ENCODE measurements at places on chromosomes 5 and 9.

- DNase-seq, result no peak
These were observed 9.3 kb downstream of the SLC46A2 start for GRCh38 chr9:112881331-112881730.

DNA sequence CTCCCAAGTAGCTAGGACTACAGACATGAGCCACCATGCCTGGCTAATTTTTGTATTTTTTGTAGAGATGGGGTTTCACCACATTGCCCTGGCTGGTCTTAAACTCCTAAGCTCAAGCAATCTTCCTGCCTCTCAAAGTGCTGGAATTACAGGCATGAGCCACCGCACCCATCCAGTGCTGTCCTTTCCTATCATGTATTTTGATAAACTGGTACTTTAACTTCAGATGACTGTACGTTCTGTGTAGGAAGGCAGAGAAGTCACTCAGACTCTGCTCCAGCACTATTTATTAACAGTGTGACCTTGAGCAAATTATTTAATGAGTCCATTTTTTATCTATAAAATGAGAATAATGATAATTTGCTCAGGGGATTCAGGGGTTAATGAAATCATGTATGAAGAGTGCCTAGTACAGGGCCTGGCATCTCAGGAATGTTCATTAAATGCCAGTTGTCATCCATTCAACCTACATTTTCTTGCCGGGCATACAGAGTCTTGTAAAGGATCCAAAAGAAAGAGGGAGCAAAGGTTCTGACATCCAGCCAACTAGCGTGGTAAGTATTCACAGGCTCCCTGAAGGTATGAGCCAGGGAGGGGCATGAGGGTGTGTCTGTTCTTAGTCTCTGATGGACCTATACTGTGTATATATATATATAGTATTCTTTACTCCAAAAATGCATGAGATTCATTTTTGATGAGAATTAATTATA, 201.9 kb downstream of the PBX3 start:
- no peak for DNase-seq

- DNase-seq, result no peak
These were observed 749 bp downstream of the SOWAHA start for GRCh38 chr5:132813599-132814502.

DNA sequence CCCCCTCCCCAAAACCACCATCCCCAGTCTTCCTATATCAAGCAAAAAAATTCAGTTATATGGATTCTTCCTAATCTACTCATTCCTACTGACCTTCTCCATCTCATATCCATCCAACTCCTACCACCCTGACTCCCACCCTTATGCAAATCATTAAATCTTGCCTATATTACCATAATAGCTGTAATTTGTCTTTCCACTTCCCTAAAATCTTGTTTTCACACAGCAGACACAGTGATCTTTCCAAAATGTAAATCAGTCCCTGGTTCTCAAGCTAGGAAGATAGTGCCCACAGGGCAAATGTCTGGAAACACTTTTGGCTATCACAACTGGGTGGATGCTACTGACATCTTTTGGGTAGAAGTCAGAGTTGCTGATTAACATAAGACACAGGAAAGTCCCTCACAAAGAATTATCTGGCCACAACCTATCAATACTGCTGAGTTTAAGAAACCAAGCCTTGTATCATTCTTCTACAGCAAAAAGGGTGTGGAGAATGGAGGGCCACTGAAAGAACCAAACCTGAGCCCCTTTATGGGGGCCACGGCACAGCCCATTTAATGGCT, 1.4 kb downstream of the SRA1 start:
- no peak for DNase-seq

DNA sequence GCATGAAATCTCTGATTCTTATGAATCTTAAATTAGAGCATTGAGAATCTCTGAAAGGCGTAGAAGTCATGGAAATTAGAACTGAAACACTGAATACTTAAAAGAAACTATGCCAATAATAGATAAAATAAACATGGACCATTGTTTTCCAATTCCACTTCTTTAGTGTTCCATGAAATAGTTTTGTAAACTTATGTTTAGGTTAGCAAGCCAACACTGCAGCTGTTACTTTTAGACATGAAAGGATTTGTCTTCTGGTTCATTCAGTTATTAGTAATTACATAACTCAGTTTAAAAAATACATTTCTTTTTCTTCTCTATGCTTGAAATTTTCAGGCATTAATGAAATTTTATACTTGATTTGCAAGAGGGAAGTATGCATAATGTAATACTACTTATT, 733.4 kb upstream of the NUDT12 start:
- no peak for DNase-seq

DNA sequence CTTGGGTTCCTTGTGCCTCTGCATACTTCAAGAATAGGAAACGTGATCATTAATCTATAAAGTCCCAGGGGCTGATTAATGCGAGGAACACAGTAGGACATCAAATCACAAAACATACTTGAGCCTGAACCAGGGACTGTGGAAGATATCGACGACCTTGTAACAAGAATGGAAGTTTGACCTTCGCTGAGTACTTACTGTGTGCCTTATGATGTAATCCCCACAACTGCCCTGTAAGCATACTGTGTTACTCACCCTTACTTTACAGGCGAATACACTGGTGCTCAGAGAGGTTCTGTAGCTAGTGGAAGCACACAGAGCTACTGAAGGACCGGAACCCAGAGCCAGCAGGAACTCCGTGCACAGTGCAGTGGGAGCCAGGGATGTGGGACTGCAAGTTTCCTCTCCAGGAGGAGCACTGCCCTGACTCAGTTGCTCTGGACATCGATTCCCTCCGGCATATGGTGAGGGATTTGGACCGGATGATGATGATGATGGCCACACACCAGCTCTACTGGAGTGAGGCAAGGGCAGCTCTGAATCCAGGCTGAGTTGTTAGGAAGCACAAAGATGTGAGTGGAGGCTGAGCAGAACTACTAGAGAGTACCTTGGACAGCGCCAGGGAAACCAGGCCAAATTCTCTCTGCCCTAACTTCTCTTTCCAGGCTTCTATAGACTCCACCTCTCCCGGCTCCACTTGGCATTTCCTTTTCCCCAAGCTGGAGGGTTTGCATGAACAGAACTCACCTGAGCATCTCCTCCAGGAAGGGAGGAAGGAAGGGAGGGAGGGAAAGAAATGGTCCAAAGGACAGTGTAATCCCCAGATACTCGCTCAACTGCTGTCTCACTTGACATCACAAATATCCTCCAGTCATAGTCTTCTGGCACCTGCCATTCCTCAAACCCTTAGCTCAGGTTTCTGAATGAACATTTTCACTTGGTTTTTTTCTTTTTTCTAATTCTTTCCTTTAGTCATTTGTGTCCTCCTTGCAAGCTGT, 1.5 kb upstream of the GABBR2 start:
- DNase-seq, result no peak

DNA sequence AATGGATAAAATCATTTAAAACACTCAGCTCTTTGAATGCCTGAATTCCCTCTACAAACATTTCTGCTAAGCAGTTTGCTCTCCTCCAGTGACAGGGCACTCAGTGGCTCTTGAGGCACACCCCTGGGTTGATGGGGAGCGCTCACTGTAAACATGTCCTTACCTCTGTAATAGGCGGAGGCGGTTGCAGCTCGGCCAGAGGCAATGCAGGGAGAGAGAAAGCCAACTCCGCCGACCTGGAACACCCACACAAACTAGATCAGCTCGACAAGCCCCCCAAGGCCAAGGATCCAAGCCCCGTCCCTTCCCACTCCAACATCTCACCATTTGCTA, 329 bp downstream of the CDC23 start:
- no peak for DNase-seq

- DNase-seq, result no peak
These were observed 57.9 kb downstream of the PBX3 start for GRCh38 chr9:125805057-125805456.

DNA sequence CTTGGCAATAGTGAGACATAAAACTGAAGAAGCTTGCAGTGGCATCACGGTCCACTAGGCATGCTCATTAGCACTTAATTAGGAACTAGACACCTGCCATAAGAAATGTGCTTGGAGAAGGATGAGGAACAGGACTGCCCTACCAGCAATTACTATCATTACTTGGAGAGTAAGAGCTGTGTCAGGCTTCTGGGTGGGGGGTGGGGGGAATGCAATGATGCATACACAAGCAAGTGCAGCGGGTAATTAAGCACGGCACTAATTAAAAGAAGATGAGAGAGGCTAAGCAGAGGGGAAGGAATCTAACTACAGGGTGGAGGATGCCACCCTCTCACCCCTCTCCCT, 53.1 kb downstream of the TLE1 start:
- no peak for DNase-seq

DNA sequence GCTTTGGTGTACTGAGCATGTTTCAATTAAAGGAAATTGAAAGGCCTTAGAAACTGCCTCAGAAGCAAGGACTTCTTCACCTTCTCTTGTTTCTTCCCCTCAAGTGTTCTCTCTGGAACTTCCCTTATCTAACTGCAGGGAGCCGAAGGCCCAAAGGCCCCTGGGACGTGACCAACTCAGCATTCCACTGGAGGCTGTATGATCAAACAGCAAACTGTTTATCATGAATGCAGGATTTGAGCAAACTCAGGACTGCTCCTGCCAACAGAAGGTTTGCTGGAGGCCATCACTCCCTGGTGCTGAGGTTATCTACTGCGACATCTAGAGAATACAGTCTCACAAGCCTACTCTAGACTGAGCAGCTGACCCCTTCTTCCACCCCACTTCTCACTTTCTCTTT, 4.8 kb upstream of the CDH10 start:
- no peak for DNase-seq

GRCh38 chr5:52808316-52808901, 20.7 kb downstream of the ITGA1 start:
- DNase-seq, result no peak

DNA sequence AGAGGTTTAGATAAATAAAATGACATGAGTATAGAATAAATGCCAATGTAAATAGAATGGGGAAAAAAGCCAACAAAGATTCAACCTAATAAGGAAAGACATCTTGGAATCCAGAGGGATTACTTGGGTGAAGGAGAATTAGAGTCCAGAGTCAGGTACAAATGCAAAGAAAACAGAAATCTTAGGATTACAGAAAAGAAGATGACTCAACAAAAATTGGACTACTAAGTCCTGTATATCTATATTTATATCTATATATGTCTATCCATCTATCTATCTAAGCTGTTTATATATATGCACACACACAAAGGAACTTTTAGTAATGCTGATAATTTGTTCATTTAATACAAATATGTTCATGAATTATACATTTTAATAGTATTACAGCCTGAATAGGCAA, 27.6 kb downstream of the FAM174A start:
- no peak for DNase-seq

DNA sequence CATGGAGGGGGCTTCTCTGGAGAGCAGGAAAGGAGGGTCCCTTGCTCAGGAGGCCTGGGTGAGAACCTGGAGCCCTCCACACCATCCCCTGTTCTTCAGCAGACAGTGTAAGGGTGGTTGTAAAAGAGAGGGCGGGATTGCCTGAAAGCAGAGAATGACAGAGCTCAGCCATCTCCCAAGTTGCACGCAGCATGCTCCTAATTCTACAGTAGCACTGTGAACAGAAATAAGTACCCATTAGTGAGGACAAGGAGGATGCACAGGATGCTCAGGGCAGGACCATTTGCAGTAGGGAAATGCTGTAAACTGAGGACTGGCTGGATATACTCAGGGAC, 8.4 kb downstream of the CCDC69 start:
- no peak for DNase-seq

DNA sequence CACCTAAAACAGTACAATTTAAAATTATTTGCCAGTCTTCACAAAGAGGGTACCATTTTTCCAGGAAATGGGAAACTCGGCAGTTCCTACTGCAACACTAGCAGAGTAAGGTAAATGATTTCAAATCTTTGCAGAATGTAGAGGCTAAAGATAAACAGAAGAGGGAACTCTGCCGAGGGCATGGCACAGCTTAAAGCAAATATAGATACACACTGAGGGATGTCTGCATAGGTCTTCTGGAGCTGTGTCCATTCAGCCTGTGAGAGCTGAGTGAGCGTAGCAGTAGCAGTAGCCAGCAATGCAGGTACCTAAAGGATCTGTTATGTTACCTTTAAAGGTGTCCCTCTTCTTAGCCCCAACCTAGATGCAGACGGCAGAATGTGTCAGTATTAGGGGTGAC, 17.5 kb downstream of the CDKL3 start:
- DNase-seq, result no peak

GRCh38 chr5:54007827-54008777, 302.3 kb downstream of the ARL15 start:
- no peak for DNase-seq

- DNase-seq, result no peak
These were observed 38.0 kb downstream of the HABP4 start for GRCh38 chr9:96487949-96488348.

- DNase-seq, result no peak
These were observed 53.9 kb downstream of the ZNF354C start for GRCh38 chr5:179113945-179114641.

DNA sequence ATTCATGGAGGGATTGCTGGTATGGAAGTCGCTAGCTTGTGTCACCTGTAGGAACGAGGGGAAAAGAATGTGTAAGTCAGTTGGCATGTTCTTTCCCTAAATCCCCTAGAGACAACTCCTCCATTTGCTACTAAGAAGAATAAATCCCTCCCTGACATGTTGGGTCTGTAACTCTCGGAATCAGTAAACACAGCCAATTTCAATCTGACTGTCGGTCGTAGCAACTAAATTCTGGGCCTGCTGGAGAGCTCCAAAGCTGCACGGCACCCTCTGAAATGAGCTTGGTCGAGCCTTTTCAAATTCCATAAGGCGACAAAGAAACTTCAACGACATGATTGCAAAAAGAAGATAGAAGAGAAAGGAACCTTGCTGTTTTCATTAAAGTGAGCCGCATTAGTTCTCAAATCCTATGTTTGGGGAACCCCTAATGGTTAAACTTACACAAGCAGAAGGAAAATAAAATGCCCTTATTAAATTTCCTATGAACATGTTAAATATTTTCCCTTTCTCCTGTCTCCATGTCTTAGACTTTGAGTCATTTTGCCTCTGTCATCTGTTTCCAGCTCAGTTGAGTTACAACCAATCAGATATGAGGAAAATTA, 735.8 kb upstream of the WWC1 start:
- no peak for DNase-seq

DNA sequence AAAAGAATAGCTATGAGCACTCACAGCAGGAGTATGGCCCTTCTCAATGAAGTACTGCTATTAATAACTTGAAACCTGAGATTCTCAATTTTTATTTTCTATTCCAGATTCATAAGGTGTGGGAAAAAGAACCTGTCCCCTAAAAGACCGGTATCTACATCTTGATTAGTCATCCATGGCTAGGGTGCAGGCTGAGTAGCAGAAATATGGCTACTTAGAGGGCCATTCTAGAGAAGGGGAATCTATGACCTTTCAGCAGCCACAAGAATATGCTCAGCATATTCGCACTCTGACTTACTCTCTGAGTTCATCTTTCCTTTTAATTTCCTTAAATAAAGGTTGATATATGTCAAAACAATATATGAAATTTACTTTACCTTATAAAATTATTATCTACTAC, 27.7 kb downstream of the WDR36 start:
- no peak for DNase-seq

GRCh38 chr5:167592114-167592513, 699.3 kb upstream of the WWC1 start:
- no peak for DNase-seq

- DNase-seq, result no peak
These were observed 329.3 kb upstream of the TLE4 start for GRCh38 chr9:79242489-79242888.

All from C1 segment of cervical spinal cord (tissue), 14 donors.